NB4 (cell line): ENCODE measurements at places on chromosomes 2 and 18.

GRCh38 chr2:19865151-19865550 lies 36.6 kb downstream of the TTC32 start:
- no peak for DNase-seq

DNA sequence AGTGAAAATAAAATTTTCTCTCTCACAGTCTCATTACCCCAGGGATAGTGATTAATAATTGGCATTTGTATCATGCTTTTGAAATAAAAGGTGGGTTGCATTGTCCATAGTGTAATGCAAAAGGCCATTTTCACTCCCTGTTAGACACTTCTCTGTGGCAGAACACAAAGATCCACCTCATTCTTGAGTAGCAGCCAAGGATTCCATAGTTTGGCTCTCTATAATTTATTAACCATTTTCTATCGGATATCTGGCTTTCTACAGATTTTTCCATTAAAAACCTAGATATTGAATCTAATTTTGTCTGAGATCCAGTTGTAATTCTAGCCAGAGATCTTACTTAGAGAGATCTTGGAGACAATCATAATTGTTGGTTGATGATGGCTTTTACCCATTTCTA lies 39.0 kb downstream of the CDCA7 start:
- DNase-seq, result no peak

DNA sequence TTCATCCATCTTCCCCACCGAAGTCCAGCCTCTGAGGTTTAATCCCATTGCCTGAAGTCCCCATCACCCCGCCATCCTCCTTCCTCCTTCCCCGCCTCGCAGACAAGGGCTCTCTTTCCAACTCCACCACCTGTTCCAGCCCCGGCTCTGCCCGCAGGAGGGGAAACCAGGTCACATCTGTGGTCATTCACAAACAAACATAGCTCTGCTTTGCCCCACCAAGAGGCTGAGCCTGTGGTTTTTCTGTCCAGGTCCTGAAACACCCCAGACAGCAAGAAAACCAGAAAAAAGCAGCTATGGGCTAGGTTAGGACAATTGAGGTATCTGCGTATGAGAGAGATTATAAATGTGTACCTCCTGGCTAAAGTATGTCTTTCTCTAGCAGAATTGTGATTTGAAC lies 144.7 kb downstream of the GLI2 start:
- DNase-seq, result no peak

- DNase-seq, result no peak
These were observed 1.8 kb downstream of the UPP2 start for GRCh38 chr2:158103411-158104012.

DNA sequence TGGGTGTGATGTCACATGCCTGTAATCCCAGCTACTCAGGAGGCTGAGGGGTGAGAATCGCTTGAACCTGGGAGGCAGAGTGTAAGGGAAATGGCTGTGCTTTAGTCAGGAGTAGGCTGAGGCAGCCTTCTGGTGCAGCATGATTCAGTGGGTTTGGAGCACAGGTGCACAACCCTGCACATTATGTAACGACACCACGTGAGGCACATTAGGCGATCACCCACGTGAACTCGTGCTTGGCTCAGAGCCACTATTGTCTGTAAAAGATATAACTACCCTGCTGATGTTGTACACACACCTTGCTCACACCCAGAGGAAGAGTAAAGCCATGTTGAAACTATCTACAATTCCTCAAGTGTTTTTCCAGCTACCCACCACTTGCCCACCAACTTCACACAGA lies 54.8 kb upstream of the ZC3H15 start:
- DNase-seq, result no peak
